ENCODE measurements at places on chromosomes 7 and 10.

DNA sequence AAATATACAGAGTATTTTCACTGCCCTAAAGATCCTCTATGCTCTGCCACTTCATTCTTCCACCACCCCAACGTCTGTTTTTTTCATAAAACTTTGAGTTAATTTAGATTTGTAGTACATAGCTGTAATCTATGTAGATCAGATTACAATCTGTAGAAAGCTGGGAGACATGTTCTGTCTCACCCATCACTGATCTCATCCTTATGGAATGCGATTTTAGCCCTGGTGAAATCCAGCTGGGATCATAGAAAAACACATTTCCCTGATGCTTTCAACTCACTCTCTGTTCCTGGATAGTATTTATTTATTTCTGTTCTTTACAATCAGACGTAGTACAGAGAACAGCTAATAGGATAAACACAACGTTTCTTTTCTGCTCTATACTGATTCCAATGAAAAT, 521.0 kb downstream of the KIF20B start:
- no peak for DNase-seq

DNA sequence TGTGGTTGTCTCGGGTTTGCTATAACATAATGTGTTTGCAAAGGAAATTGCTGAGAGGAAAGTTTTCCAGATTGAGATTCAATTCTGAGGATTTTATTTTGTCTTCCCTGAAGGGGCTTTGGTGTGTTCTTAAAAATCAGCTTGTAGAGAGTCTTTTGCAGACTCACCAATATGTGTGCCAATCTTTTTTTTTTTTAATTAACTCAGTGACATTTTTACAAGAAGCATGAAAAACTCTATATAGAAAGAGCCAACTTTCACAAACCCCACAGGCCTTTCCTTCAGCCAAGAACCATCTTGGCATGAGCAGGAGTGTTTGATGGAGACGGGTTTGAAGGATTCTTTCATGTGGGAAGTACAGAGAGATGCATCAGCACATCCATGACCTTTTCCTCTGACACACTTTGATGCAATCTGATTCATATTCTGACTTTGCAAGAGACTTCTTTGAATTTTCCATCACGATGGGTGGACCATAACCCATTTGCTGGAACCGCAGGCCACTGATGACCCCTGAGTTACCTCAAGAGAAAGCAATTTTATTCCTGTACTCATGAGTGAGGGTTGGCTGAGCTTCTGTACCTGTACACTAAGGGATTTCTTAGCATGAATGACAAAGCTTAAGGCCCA, 892.6 kb downstream of the XPNPEP1 start:
- DNase-seq = no peak

DNA sequence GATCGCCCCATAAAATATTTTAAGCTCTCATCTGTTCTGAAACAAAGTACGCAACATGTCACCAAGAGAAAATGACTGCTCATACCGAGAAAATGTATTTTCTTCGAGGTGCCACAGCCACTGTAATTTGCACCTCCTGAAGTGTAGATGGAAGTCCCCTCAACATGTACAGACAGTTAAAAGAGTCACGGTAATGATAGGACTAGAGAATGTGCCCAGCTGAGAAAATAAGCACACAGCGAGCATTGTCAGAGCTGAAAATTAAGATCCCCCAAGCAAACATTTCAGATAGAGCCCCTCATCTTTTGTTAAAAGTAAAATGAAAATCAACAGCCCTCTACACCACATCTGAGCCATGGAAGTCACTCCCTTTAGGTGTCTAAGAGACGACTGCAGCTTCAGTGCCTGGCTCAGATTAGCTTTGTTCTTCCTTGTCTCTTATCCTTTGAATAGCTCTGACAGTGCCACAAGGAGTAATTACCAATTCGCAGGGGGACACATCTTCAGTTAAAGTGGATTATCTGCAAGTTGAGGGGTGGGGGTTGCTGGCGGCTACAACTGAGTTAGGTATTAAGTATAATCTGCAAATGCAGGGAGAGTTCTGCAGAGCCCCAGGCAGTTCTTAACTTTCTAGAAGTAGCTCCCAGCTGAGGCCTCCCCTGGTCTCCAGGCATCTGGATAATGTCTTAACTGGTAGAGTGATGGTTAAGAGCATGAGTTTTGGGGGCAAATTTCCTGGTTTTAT, 222.7 kb upstream of the C7orf33 start:
- no peak for DNase-seq

GRCh38 chr7:46811529-46811928, 770.4 kb downstream of the TNS3 start:
- no peak for DNase-seq

- DNase-seq = no peak
These were observed 235.0 kb upstream of the CSTF2T start for GRCh38 chr10:51934373-51934772.

DNA sequence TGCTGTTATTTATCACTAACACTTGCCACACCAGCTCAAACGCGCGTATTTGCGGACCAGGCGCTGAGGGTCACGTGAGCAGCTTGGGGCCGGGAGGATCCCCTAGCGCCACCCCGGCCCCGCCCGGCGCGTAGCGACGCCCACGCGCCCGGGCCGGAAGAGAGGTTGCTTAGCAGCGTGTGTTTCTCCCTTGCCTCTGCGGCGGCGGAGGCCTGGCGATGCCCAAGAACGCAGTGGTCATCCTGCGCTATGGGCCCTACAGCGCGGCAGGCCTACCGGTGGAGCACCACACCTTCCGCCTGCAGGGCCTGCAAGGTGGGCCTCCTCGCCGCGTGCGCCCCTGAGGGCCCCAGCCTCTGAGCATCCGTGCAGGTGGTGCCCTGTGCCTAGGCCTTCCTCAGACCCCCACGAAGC, at the start of gene C10orf53:
C10orf53 (plus strand) TSS at position 172 of the 414 bp plus-strand sequence; CDS start at position 219, 47 bp downstream.
- no peak for DNase-seq

- no peak for DNase-seq
These were observed 20.6 kb upstream of the GDI2 start for GRCh38 chr10:5833814-5834213.

- no peak for DNase-seq
These were observed 383.4 kb downstream of the GATA3 start for GRCh38 chr10:8437896-8438295.

DNA sequence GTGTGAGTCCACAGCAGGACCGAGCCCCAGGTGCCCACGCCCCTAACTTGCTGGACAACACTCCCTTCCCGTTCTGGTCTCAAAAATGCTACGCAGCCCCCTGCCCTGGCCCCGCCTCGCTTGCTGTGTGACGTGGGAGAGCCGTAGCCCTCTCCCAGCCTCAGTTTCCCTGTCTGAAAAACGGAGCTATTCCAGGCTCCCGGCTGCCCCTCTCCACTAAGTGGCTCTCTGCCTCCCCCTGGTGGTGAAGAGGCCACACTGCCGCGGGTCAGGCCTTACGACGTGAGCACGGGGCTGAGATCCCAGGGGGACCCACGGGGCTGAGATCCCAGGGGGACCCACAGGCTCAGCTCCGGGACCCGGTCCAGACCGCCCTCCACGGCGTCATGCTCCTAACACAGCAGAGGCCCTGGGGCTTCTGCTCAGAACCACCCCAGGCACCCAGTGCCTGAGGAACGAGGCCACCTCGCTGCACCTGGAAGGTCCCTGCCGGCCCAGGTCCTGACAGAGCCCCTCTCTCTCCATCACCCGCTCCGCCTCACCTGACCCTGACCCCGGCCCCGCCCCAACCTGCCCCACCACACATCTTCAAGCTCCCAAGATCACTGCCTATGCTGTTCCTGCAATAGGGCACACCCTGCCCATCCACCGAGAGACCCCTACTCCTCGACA, 26.7 kb downstream of the MICALL2 start:
- DNase-seq = no peak

- peak; percentile 2 for DNase-seq
These were observed 181.6 kb upstream of the NEBL start for GRCh38 chr10:21078410-21079329.

DNA sequence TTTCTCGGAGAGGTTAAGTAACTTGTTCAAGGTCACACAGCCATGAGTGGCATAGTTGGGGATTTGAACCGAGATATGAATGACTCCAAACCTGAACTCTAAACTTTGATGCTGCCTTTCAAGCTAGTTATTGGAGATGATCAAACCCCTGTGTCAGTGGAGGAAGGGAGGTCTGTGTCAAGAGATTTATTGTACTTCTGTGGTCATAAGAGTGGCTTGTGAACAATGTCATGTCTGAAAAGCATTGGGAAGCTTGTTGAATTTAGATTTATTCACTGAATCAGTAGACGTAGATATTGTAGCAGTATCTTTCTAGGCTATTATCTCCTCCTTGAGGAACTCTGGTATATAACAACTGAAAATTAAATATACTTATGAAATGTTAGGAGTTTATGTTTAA, 27.3 kb downstream of the SNX10 start:
- DNase-seq = no peak

DNA sequence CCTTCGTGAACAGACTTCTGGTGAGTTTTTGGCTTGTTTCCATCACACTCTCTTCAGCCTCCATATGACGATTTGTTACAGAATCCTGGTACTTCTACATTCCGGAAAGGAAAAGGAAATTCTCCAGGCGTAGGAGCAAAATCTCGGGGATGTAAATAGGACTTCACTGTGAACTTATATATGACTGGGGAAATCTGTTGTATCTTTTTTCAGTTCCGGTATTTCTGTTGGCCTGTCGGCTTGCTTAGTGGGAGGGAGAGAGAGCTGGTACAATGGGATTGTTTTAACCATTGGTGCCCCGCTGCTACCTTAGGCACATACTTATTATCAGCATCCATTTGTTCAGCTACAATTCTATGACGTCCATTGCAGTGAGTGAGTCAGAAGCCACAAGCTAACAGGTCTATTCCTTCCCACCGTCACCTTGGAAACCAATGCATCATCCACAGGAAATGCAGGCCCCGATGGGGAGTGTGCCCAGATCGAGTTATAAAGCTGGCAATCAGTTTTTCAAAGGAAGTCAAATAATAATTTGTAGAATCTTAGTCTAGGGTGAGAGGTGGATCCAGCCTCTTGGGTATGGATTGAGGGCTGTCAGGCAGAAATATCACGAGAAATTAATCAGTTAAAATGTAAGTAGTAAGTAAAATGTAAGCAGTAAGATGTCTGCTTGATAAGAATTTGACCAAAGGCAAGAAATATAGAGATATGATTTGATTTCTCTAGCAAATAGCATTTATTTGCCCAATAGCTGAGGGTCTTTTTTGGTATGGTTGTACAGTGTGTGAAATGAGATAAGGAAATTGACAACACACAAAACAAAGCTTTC, 92.0 kb upstream of the MKLN1 start:
- DNase-seq = no peak

DNA sequence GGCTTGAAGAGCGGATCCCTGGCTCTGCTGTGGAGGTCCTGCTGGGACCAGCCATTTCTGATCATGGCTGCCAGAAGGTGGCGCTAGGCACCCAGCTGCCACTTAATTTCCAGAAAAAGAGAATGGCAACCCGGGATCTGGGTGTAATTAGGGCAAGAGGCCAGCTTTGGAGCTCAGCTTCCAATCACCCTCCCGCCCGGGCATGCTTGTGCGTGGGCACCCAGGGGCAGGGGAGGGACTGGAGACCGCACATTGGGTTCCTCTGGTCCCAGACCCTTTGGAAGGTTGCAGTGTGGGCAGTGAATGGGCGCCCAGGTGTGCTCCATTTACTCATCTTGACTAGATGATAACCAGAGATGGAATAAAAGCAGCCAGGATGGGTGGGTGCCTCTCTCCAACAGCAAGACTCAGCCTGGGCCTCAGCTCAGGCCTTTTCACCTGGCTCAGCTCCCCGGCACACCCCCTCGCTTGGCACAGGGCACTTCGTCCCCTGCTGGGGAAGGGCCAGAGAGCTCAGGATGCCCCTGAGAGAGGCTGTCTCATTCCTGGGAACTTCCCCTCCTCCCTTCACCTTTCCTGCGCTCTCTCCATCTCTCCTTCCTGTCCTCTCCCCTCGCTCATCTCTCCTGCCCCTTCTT, 14.7 kb downstream of the FAM241B start:
- peak; percentile 22 for DNase-seq

- DNase-seq = no peak
These were observed 1.0 kb downstream of the PFKP start for GRCh38 chr10:3068201-3068967.

DNA sequence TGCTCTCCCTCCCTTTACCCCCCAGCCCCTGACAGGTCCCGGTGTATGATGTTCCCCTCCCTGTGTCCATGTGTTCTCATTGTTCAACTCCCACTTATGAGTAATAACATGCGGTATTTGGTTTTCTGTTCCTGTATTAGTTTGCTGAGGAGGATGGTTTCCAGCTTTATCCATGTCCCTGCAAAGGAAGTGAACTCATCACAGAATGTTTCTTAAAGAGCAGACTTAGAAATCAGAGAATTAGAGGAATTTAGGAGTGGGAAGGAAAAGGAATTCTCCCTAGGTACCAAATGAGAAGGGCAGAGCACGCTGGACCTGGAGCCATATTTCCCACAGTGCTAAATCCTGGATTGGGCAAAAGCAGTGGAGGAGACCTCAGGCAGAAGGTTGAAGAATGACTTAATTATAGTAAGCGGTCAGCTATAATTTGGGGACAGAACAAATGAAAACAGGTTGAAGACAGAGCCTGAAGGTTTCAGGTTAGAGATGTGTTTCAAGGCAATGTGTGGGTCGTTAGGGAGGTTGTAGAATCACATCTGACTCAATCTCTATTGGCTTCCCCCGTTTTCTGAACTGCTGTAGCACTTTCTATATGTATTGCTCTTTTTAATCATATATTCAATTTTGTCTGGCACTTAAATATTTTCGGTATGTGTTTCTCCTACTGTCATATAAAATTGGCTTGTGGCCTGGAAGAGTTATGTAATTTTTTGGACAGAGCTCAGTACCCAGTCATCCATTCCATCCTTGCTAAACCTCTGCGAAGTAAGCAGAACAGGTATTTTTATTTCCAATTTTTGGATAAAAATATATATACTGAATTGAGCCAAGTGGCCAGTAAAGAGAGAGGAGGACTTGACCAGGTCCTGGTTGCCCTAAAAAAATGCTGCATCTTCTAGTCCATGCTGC, 210.5 kb upstream of the KLF6 start:
- DNase-seq = no peak

DNA sequence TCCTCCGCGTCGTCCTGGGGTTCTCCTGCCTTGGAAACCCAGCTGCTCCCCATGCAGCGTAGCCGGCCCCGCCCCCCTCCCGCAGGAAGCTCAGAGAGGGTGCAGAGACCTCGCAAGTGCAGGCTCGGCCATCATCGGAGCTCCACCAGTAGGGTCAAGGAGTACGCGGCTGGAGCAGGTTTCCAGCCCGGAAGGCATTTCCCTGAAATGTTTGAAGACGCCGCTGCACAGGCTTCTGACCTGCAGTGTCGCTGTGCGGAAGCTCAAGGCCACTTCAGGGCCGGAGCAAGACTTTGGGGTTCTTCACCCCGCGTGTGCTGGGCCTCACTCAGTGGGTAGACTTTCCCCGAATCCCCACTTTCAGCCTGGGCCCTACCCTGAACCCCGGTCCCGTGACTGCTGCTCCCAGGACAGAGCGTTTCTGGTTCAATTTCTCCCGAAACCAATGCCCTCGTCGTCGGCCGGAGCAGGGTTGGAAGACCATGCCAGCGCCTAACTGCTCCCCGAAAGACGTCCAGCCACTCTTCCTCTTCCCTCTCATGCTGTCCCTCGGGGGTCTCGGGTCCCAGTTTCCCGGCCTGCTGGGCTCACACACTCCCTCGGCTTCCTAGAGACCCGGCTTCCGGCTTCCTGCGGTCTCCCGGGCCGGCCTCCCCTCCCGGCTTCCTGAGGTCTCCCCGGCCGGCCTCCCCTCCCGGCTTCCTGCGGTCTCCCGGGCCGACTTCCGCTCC, 52.1 kb downstream of the INSIG1 start:
- DNase-seq = no peak

GRCh38 chr10:1488970-1489548, 248.3 kb downstream of the ADARB2 start:
- peak; percentile 30 for DNase-seq

GRCh38 chr10:102413053-102413705, 5.4 kb downstream of the PSD start:
- DNase-seq = peak; percentile 41
